Esophagus squamous epithelium (tissue), 5 donors: ENCODE measurements at places on chromosomes 7 and 10.

GRCh38 chr7:77837275-77837674, 38.7 kb downstream of the PHTF2 start:
- DNase-seq: no peak

GRCh38 chr10:26721561-26721960, 24.1 kb downstream of the PDSS1 start:
- DNase-seq: no peak

DNA sequence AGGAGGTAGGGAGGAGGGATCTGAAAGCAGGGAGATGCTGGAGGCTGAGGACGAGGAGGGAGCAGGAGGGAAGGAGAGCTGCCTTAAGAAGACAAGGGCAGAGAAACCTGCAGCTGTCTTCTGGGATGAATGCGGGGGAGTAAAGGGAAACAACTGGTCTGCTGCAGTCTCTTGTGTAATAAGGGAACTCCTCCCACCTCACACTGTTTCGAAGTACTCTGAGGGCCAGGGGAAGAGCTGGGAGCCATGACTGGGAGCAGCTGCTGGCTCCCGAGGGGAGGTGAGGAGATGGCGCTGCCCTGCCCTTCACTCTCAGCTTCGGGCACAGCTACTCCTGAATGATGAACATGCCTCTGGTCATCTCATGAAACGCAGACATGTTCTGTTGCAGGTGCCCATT, 65.1 kb downstream of the CLEC2L start:
- DNase-seq: no peak

- DNase-seq: no peak
Measured at GRCh38 chr10:58577437-58577777, 64.7 kb downstream of the BICC1 start.

- no peak for DNase-seq
Measured at GRCh38 chr10:71968553-71969474, 4.6 kb downstream of the CHST3 start.

GRCh38 chr10:4947635-4948596, 15.3 kb upstream of the AKR1C1 start:
- DNase-seq: no peak

GRCh38 chr10:94366382-94366781, 3.6 kb upstream of the NOC3L start:
- DNase-seq: no peak

GRCh38 chr7:13055732-13056368, 368.4 kb downstream of the ARL4A start:
- DNase-seq: no peak

DNA sequence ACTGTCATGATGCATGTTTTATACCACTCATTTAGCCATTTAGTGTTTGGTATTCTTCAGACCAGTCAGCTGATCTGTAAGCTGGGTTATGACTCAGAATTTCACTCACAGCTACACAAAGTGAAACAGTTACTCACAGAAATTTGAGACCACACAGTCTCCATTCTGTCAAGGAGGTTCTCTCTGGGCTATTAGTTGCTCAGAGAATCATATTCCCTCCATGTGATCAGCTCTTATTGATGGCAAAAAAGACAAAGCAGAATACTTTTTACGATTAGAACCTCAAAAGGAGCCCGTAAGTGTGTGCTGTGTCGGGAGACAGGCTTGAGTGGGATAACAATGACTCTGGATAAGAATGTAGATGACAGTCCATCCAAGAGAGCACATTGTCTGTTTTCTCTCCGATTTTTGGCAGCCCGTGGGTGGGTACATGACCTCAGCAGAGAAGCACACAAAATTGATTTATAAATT, 277.6 kb upstream of the SORCS1 start:
- no peak for DNase-seq

GRCh38 chr7:69411018-69411417, 187.3 kb upstream of the AUTS2 start:
- no peak for DNase-seq

DNA sequence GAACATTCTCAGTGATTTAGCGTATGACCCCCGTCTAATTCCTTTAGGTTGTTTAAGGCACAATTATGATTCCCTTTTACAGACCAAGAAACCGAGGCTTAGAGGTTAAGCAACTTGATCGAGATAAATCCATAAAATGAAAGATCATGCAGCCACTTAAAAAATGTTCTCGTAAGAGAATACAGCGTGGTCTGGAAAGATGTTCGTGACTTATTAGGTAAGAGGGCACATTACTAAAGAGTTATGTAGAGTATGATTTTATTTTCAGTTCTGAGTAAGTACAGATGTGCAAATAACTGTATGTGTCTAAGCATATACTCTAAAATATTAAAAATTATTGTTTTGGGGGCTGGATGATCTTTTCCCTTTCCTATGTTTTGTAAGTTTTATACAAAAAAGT, 575.1 kb downstream of the PARD3 start:
- no peak for DNase-seq

DNA sequence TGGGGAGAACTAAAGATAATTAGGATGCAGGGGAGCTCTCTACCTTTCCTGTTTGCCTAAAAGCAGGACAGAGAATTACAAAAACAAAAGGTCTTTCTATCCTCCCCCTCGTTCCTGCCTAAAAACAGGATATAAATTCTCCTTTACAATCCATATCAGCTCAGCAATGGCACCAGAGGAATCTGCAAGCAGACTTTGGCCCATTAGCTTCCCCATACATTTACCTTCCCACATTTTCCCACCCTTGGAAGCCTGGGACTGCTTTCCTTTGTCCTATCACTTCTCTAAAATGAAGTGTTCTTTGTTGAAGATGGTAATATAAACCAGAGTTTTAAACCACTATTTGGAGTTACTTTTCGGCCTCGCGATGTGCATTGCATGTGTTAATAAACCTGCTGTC, 15.5 kb downstream of the SHTN1 start:
- no peak for DNase-seq

- DNase-seq: no peak
Measured at GRCh38 chr7:150463461-150463860, 13.0 kb downstream of the GIMAP8 start.

GRCh38 chr10:53864846-53865245, 936.2 kb downstream of the PCDH15 start:
- no peak for DNase-seq

DNA sequence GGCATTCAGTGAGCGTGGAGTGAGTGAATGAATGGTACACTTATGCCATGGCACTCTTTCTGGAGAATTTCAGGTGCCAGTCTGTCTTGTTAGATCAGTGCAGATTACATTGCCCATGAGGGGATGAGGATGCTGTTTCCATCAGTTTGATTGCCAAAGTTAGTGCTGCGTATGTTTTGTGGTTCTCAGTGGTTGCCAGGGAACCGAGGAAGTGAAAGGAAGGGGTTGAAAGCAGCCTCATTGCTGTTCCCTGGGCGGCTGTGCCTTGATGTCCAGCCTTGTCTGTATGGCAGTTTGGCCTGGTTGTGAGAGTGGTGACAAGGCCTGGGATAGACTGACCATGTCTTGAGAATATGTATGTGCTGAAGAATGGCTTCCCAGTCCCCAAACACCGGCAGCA, 30.2 kb downstream of the WBP1L start:
- DNase-seq: no peak

DNA sequence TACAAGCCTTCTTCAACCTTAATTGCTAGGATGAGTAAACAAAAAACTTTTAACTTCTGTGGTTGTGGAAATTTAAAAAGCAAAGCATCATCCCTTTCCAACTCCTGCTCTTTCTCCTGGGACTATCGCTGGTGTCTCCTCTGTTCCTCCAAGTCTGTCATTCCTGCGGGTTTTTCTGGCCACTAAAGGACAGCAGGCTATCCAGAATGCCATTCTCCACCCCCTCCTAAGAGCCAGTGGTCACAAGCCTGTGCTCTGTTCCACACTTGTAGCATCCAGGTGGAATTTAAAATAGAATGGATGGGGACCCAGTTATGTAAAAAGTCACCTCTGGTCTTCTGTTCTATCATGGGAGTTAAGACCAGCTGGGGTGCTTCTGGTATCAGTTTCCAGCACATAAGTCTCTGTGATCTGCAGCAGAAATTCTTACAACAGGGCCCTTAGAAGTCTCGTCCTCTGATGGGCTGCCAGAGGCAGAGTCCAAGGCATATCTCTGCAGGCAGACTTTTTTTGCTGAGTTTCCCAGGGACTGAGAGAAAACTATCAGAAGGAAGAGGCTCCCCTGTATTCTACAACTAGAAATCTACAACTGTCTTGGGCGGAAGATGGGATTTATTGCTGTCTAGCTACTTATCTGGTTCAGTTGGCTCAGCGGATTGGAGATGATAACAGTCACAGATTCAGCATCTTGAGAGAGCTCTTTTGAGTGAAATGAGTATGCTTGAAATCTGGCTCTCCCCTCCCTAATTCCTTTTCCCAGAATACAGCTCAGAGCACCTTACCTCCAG, 5.1 kb upstream of the WNT16 start:
- DNase-seq: no peak

GRCh38 chr7:159231017-159231416, 86.3 kb upstream of the VIPR2 start:
- DNase-seq: no peak

DNA sequence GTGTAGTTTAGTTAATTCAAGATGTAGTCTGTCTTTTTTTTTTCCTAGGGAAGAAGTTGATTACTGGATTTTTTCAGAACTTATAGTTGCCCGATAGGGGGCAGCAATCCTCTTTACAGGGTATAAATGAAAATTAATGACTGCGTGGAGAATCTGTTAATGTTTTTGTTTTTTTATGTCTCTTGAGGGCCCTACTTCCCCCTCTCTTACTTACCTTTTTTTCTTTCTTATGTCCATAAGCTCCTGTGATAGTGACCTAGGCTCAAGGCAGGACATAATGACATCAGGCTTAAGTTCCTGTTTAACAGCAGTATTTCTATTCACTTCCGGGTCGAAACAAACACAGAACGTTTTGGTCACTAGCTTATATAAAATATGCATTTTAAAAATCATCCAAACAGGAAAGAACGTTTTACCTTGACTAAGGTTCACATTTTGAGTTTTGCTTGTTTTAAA, 18.8 kb downstream of the CDC123 start:
- DNase-seq: no peak

GRCh38 chr10:11113156-11113555, 95.5 kb downstream of the CELF2 start:
- DNase-seq: no peak

GRCh38 chr7:36265680-36266079, 112.6 kb downstream of the EEPD1 start:
- DNase-seq: no peak

DNA sequence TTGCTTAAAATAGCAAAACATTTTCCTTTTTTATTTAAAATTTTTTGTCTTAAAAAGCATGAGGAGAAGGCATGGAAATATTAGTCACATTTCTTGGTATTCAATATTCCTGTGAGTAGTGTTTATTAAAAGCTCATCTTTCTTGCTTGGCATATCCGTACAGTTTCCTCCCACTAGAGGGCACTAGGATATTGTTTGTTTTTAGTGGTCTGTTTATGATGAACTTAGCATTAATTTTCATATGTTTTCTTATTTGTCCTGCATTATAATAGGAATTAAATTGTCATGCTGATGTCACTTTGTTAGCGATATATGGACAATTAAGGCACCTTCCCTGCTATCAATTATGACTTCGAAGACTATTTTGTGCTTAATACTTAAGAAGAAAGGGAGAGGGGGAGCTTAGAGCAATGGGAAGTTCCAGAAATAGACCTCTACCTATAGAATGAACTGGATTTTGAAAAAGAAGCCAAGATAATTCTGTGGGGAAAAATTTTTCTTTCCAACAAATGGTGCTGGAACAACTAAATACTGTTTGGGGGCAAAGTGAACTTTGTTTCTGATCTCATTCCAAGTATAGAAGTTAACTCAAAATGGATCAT, 91.0 kb upstream of the STRIP2 start:
- no peak for DNase-seq

DNA sequence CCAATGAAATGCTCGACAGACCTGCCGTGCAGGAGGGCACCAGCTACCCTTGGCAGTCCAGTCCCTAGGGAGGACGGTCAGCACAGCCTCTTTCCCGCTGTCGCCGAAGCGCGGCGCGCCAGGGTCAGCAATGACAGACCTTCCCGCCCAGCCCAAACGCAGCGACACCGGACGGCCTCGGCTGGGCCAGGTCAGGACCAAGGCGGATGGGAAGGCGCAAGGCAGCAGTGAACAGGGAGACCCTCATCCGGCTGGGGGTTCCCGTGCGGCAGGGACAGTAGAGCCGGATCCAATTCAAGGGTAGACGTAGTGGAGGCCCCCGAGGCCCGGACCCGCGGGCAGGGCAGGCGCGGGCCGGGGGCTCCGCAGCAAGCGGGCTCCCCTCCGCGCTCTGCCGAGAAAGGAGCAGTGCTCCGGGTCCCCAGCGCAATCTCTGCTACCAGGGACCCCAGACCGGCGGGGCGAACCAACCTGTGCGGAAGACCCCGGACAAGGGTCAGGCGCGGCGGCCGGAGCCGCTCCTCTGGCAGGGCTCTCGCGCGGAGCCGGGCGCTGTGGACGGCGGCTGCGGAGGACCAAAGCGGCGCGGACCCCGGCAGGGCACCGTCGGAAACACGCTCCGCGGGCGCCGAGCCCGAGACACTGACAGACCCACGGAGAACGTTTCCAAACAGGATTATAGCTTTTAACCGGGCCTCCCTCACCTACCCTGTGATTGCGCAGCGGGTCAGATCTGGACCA, at the start of gene SEC31B:
Gene SEC31B, minus strand, starts transcription at position 551 of the 741 bp plus-strand sequence. CDS start 2,909 bp downstream, outside the sequence.
- no peak for DNase-seq

DNA sequence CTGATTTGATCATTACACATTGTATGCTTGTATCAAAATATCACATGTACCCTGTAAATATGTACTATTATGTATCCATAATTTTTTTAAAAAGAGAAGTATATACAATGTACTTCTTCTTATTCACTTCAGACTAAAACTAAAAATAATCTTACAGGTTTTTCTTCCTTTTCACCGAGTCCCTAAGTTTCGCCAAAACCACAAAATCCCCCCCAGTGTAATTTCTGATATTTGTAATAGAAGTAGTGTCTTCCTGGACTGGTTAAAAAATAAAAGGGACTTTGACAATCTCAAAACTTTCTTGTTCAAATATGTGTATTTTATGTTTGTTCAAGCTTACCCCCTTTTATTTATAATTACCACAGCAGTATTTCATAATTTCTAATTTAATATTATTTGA, 23.9 kb downstream of the EPC1 start:
- DNase-seq: no peak

GRCh38 chr10:60480865-60481563, 91.3 kb upstream of the ANK3 start:
- no peak for DNase-seq

DNA sequence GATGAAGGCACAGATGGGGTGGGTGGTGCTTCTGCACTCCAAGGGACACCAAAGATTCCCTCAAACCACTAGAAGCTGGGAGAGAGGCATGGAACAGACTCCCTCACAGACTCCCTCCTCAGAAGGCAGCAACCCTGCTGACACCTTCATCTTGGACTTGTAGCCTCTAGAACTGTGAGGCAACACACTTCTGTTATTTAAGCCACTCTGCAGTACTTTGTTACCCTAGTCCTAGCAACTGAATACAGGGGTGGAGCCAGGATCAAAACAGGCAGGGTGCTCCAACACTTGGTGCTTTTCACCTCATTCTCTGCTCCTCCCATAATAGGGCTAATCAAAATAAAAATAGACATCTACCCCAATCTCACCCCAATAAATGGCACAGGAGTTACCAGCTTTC, 2.3 kb upstream of the GSTO1 start:
- no peak for DNase-seq

- no peak for DNase-seq
Measured at GRCh38 chr7:73612598-73613269, 11.6 kb downstream of the MLXIPL start.
